HL-60 (cell line): ENCODE measurements at places on chromosomes 6 and 20.
A peak's percentile ranks its signal among the peaks of the same experiment; 100 is the strongest.

GRCh38 chr6:35810971-35811698, 6.0 kb downstream of the LHFPL5 start:
- no peak for DNase-seq

DNA sequence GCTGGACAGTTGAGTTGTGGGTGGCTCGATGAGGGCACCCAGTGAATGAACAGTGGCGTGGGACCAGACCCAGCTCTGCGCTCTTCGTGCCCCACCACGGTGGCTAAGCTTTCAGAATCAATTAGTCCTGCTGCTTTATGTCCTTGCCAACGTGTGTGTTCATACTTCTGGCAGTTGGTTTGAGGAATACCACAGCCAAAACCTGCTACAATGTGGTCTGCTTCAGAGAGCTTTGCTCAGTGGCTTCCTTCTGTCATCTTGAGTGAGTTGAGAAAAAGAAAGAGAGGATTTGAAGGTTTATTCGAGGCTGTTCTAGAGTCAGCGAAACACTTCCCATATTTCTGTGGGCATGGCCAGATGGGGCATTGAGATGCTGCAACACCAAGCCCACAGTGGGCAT, 39.5 kb upstream of the SLC22A2 start:
- no peak for DNase-seq

GRCh38 chr6:36593569-36594028, 563 bp upstream of the SRSF3 start:
- peak; percentile 73 for DNase-seq

- DNase-seq: no peak
Observed at GRCh38 chr6:6704103-6705060, 115.9 kb downstream of the LY86 start.

DNA sequence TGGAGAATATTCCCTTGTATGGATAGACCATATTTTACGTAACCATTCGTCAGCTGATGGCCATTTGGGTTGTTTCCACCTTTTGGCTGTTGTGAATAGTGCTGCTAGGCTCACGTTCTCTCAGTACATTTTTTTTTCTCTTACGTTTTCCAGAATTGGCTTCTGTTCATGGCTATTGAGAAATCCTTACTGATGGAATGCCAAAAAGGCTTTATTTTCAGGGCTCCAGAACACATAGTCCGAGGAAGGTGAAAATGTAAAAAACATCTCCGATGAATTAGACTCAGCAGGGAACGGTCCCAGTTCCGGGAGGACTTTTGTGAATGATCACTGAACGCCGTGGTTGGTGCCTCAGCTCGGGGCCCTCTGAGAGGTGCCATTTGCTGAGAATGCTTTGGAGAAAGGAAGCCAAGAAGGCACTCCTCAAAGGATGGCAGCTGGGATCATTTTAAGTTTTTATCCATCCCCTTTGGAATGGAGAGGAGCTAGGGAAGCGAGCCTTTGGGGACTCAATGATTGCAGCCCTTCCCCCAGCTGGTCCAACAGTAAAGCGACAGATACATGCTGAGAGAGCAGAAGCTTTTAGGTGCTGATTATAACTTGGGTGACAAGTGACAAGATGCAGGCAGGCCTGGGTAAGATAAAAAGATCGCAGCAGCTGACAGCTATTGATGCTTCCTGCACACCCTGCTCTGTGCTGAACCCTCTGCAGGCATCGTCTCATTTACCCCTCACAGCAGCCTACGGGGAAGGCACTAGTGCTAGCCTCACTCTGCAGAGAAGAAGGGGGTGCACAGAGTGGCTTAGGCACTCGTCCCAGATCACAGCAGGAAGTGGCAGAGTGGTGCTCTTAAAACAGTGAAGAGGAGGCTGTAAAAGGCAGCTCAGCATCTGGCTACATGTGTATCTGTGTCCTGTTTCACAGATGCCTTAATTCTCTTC, 133.4 kb upstream of the KCNG1 start:
- DNase-seq: no peak

- no peak for DNase-seq
Observed at GRCh38 chr6:3260296-3260695, 1.5 kb downstream of the PSMG4 start.

- no peak for DNase-seq
Observed at GRCh38 chr20:39524371-39524911, 562.3 kb downstream of the DHX35 start.

GRCh38 chr20:7798176-7798575, 142.1 kb downstream of the HAO1 start:
- no peak for DNase-seq

DNA sequence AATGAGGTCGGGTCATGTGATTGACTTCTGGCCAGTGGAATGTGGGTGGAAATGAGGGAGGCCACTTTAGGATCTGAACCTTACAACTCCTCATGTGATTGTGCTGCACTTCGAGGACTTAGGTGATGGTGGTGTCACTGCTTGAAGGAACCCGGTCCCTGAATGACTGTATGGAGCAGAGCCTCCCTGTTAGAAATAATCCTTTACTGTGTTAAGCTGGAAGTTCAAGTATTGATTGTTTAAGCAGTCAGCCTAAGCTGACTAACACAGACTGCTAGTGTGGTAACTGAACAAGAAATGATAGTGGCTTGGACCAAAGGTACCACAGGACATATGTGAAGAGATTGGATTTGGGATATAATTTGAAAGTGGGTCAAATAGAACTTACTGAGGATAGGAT, 138.0 kb downstream of the OPN5 start:
- DNase-seq: no peak

- DNase-seq: no peak
Observed at GRCh38 chr20:49567421-49568277, at the start of gene PTGIS. TSS of gene PTGIS (minus strand) at chr20:49568137. CDS start at chr20:49568116, 21 bp downstream.

DNA sequence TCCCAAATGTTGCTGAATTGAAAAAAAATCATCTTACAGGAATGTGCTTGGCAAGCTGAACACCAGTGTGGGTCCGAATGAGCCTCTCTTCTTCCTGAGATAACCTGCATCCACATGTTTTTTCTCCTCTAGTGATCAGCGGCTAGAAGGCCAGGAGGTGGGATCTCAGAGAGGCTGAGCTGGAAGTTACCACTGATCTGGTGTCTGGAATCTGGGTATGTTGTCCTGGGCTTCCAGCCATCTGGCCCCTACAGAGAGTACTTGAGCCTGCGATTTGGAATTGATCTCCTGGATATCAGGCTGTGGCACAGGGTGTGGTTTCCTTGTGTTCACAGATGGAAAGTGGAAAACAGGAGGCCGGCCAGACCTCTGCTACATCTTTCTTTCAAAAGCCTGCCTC, 35.9 kb downstream of the SULF2 start:
- no peak for DNase-seq

- DNase-seq: peak; percentile 39
Observed at GRCh38 chr6:16758163-16758975, 2.9 kb downstream of the ATXN1 start.

GRCh38 chr20:3203315-3204123, 963 bp downstream of the DDRGK1 start:
- DNase-seq: peak; percentile 36

GRCh38 chr6:22322103-22323030, 25.5 kb upstream of the PRL start:
- no peak for DNase-seq
